NCI-H1436 treated with DMSO at 0.1 percent for 48 hours (cell line): ENCODE measurements at places on chromosomes 3 and 15.
A peak's percentile ranks its signal among the peaks of the same experiment; 100 is the strongest.

- DNase-seq: no peak
Observed at GRCh38 chr3:12907729-12908128, 66.4 kb upstream of the RPL32 start.

- no peak for DNase-seq
Observed at GRCh38 chr3:141498598-141499223, 11.9 kb downstream of the RASA2 start.

DNA sequence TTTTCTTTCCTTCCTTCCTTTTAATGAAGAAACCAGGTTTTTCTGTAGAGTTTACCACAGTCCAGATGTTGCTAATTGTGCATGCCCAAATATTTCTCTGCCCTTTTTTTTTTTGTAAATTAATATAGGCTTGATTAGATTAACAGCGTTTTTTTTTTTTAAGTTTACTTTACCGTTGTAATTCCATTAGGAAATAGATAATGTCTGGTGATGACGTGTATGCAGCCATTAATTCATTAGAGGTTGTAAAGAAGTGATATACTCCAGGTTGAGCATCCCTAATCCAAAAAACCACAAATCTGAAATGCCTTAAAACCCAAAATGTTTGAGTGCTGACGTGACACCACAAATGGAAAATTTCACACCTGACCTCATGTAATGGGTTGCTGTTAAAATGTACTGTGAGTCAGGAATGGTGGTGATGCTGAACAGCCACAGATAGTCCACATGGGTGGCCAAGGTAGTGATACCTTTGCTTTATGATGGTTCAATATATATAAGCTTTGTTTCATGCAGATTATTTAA is 43.2 kb downstream of the KNL1 start:
- no peak for DNase-seq

GRCh38 chr15:38228618-38229017 is 24.0 kb upstream of the SPRED1 start:
- no peak for DNase-seq

GRCh38 chr3:62954580-62954979 is 79.4 kb upstream of the CADPS start:
- DNase-seq: peak; percentile 36

GRCh38 chr3:55629432-55629831 is 142.3 kb upstream of the WNT5A start:
- no peak for DNase-seq
